Spinal cord (tissue), 10 donors: ENCODE measurements at places on chromosomes 13 and 19. TPM values are rescaled to one million over a fixed set of nuclear protein-coding genes. Genes with fewer than 3 reads are reported as not detected.
A peak's percentile ranks its signal among the peaks of the same experiment; 100 is the strongest.

- no peak for DNase-seq
- H3K27ac ChIP-seq: no peak overlapping the region
- peaks cover 12% of the 10 kb centered on the region for H3K4me1 ChIP-seq
These were observed 2.8 kb downstream of the DNAJC3 start for GRCh38 chr13:95679722-95680121.

DNA sequence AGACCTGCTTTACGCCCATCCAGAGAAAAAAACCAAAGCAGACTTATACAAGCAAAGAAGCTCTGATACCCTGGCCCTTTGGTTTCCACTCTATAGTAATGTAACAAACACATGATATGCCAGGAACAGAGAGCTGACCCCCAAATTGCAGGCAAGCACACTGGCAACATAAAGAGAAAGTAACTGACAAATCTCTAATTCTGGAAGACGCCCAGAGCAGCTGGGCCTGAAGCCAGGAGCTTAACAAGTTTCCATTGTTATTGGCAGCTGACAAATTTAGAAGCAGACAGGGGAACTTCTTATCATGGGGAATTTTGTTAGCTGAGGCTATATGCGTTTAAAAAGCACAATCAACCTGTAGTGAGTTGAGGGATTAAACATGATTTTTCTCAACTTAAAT is 158.0 kb downstream of the DLEU7 start:
- H3K27me3 ChIP-seq: no peaks in the 10 kb centered on the region
- peak; percentile 60 for DNase-seq
- no peaks in the 10 kb centered on the region for H3K36me3 ChIP-seq
- H3K27ac ChIP-seq: peak overlapping the region; percentile 82
- H3K4me3 ChIP-seq: no peak overlapping the region
- H3K4me1 ChIP-seq: peaks cover 8% of the 10 kb centered on the region

DNA sequence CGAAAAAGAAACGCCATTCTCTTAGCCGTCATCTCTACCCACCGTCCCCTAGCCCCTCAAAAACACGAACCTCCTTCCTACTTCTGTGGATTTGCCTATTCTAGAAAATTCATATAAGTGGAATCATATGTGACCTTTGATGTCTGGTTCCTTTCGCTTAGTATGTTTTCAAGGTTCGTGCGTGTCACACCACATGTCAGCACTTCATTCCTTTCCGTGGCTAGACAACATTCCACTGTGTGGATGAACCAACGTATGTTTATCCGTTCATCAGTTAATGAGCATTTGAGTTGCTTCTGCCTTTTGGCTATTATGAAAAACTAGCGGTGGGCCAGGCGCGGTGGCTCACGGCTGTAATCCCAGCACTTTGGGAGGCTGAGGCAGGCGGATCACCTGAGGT is 14.0 kb upstream of the PPP1R12C start:
- no peak overlapping the region for H3K4me3 ChIP-seq
- no peaks in the 10 kb centered on the region for H3K36me3 ChIP-seq
- H3K4me1 ChIP-seq: no peaks in the 10 kb centered on the region
- no peak for DNase-seq

SIGLECL1 gene
- total RNA-seq: not detected

KLK11 gene
- total RNA-seq: not detected

NANOS3 gene
- not detected for total RNA-seq

- H3K27ac ChIP-seq: no peak overlapping the region
- DNase-seq: no peak
- no peaks in the 10 kb centered on the region for H3K27me3 ChIP-seq
- no peak overlapping the region for H3K4me3 ChIP-seq
- H3K4me1 ChIP-seq: no peaks in the 10 kb centered on the region
These were observed 422.1 kb downstream of the FGF9 start for GRCh38 chr13:22092791-22093560.
